Heart left ventricle (tissue), 16 donors: ENCODE measurements at places on chromosomes 7 and 10.

- peak; percentile 50 for DNase-seq
These were observed 198.3 kb downstream of the PRKG1 start for GRCh38 chr10:51272555-51272954.

- DNase-seq = no peak
These were observed 15.3 kb downstream of the CCM2 start for GRCh38 chr7:45015313-45015712.

- no peak for DNase-seq
These were observed 9.2 kb downstream of the CDHR3 start for GRCh38 chr7:105972276-105972675.

GRCh38 chr10:113213035-113213434 is 263.0 kb downstream of the TCF7L2 start:
- DNase-seq = no peak

- DNase-seq = no peak
These were observed 8.5 kb upstream of the RABGEF1 start for GRCh38 chr7:66731986-66732385.

DNA sequence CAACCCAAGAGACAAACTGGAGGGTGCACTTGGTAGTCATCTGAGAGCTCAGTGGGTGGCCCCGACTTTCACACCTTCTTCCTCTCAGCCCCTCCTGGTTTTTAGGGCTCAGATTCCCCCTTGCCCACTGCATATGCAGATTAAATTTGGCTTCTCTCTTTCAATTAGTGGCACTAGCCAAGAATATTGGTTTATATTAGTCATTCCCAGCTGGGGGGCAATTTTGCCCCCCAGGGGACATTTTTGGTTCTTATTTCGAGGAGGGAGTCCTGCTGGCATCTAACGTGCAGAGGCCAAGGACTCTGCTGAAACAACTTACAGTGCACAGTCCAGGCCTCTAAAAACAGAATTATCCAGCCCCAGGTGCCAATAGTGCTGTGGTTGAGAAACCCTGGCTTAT is 216.0 kb downstream of the RPS24 start:
- no peak for DNase-seq
